ENCODE measurements at places on chromosomes 2 and 18.
A peak's percentile ranks its signal among the peaks of the same experiment; 100 is the strongest.

- no peak for DNase-seq
Observed at GRCh38 chr18:79713341-79713740, 33.7 kb downstream of the CTDP1 start.

- DNase-seq, result no peak
Observed at GRCh38 chr2:165197346-165197745, 6.5 kb downstream of the SCN3A start.

DNA sequence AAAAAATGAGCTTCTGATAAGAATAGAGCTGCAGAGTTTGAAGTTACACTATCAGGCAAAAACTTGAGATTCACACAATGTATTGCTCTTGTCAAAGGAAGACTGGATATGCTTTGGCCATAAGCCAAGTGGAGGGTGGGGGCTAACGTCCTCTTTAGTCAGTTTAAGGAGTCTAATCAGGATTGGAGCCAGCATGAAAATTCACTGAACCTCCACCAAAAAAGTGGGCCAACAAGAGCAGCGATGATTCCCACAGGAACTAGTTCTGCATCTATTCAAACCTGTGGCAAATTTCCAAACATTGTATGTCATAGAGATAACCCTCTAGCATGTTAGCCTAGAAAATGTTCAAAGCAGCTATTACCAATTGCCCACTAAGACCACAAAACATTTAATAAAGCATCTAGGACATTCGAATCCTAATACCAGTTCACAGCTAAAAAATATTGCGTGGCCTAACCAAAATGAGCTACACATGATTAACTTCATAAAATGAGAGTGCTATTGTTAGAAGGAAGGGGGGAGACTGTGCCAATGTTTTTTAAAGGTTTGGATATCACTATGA lies 43.5 kb upstream of the TMEM247 start:
- no peak for DNase-seq

GRCh38 chr2:7950035-7950612 lies 731.7 kb upstream of the ID2 start:
- DNase-seq, result no peak

- no peak for DNase-seq
Observed at GRCh38 chr2:154489266-154489858, 209.1 kb upstream of the KCNJ3 start.

GRCh38 chr2:44635725-44636124 lies 274.0 kb downstream of the CAMKMT start:
- DNase-seq, result no peak

GRCh38 chr18:44954257-44954656 lies 273.6 kb downstream of the SETBP1 start:
- DNase-seq, result no peak

DNA sequence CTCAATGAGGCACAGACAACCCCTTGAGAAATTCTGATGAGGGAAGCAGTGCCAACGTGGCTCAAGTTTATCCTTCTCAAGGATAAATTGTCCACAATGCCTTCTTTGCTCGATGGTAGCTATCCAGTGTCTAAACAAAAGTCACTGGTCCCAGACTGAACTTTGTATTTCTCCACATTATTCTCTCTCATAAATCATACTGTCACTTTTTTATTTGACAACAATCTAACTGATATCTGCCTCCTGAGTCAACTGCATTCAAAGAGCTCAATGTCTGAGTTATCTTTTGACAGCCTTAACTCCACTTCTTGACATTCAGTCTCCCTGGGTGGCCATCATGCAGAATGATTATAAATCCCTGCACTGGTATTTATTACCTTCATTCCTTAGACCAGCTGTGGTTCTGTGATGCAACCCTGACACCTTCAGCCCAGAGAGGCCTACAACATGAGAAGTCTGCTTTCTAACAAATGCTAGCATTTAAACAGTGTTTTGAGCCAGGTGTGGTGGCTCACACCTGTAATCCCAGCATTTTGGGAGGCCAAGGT lies 38.2 kb downstream of the IMMT start:
- no peak for DNase-seq

- DNase-seq, result no peak
Observed at GRCh38 chr18:64332835-64333234, 183.9 kb upstream of the LINC00305 start.

DNA sequence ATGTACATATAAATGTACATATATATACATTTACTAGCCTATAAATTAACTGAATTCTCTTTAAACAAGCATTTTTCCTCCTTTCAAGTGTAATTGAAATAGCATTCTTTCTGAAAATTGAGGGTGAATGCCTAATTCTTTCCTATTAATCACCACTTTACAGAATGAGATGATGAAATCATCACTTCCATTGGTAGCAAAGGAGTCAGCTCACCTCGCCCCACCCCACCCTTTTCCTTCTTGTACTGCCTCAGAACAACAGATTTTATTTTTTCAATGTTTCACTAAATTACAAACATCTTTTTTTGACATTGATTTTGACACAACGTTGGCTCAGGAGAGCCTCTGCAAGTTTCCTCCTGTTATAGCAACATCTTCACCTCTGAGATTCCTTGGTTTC lies 181.9 kb upstream of the CDH7 start:
- DNase-seq, result no peak

GRCh38 chr2:157489983-157490382 lies 46.1 kb upstream of the CYTIP start:
- DNase-seq, result no peak

GRCh38 chr2:152558158-152558984 lies 158.9 kb downstream of the PRPF40A start:
- peak; percentile 92 for DNase-seq

DNA sequence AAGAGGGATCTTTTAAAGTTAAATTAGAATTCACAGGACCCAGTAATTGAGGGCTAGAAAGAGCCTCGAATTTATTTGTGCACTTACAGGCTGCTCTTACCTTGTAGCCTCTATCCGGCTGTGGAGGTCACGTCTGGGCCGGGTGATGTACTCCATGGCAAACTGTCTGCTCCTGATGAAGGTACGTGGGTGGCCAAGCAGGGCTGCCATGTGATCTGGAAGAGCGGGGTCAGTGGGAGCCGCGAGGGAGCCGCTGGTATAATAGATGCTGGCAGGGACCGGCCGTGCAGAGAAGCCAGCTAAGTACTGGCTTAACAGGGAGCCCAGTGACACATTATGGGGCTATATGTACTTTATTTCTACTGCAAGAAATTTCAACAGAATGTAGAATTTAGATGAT lies 59.2 kb downstream of the ADI1 start:
- DNase-seq, result no peak

- DNase-seq, result peak; percentile 56
Observed at GRCh38 chr18:25247725-25248124, 104.2 kb downstream of the ZNF521 start.

GRCh38 chr2:64975232-64975821 lies 13.9 kb upstream of the SLC1A4 start:
- no peak for DNase-seq

- no peak for DNase-seq
Observed at GRCh38 chr2:10305254-10305635, 2.5 kb downstream of the HPCAL1 start.

DNA sequence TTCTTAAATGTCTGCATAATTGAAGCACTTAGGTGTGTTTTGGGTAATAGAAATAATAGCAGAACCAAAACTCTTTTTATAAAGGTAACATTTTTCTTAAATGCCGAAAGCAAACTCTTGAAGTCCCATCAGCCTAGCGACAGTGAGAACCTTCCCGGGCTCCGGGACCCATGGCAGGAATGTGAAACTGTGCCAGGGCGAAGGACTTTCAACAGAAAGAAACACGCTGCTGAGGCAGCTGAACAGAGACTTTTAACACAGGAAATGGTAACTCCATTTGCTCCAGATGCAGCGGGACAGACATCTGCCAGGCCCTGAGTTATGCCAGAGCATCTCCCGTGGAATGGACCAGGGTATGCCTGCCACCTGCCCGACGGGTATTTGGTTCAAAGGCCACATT lies 34.3 kb downstream of the SALL3 start:
- DNase-seq, result no peak

DNA sequence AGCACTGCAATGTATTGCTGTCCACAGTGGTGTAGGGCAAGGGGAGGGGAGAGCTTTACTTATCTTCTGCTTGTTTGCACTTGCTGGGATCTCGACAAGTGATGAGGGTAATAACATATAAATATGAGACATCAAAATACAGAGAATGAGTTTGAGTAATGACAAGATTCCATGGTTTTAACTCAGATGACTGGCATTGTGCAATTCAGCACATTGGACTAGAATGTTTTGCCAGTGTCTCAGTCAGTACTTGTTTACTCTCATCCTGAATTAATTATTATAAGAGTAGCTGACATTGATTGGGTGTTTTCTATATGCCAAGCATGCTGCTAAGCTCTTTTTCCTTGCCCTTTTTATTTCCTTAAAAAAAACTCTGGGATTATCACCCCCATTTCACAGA lies 306.7 kb upstream of the MMADHC start:
- no peak for DNase-seq

GRCh38 chr2:21452263-21452662 lies 328.5 kb downstream of the TDRD15 start:
- no peak for DNase-seq

DNA sequence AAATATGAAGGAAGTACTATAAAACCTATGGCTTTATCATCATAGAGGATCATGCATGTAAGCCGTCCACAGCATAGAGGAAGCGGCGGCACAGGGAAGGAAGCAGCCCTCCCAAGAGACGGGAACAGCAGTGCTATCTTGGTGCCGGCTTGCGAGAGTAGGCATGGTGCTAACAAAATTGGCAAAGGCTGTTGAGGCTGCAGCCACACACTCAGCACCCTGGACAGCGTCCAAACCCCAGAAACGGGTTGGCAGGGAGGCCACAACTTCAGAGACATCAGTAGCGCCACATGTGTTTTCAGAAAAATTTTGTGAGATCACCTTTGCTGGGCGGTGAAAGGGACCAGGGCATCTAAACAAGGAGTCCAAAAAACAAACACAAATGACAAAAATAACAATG lies 37.7 kb downstream of the NETO1 start:
- no peak for DNase-seq

DNA sequence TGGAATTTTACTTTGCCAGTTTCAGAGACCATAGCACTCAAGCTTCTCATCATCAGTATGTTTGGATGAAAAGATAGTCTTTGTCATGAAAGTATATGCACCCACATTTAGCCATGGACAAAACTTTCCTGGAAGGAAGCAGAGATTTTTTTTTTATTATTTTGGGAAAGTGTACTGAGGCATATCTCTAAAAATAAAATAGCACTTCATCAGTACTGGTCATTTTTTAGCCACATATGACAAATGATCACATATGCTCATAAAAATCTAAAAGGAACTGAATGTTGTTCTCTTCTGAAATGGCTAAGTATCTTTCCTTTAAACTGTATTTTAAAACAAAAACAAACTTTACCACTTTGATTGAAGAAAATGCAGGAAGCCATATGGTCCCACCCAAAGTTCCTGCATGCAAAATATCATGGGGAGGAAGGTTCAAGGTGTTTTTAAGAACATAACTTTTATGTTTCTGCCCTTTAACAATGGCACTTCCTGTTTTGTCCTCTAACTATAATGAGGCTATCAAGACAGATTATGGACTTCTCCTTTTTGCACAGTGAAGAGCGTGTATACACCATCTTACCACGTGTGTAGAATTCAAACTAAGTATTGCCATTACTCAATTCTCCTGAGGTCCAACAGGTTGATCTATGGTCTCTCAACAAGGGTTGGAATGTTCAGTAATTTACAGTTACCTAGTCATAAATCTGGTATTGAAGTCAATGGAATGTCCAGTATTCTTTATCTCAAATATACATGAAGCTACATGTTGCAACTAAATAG lies 77.1 kb upstream of the SLC39A10 start:
- DNase-seq, result no peak

DNA sequence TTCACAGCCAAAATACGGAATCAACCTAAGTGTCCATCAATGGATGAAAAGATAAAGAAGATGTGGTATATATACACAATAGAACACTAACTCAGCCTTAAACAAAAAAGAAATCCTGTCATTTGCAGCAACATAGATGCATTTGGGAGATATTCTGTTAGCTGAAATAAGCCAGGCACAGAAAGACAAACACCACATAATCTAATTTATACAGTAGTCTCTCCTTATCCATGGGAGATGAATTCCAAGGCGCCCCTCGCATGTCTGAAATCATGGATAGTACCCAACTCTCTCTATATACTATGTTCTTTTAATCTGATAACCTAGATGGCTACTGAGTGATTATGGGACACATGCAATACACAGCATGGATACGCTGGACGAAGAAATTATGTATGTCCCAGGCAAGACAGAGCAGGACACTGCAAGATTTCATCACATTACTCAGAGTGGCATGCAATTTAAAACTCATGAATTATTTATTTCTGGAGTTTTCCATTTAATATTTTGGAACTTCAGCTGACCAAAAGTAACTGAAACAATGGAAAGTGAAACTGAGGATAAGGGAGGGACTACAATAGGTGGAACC lies 39.5 kb downstream of the ORC4 start:
- DNase-seq, result no peak

GRCh38 chr18:73646196-73646595 lies 501.4 kb downstream of the FBXO15 start:
- no peak for DNase-seq

- DNase-seq, result no peak
Observed at GRCh38 chr2:220147161-220148038, 520.0 kb downstream of the SLC4A3 start.

- no peak for DNase-seq
Observed at GRCh38 chr18:23661735-23662308, 889 bp downstream of the ANKRD29 start.

DNA sequence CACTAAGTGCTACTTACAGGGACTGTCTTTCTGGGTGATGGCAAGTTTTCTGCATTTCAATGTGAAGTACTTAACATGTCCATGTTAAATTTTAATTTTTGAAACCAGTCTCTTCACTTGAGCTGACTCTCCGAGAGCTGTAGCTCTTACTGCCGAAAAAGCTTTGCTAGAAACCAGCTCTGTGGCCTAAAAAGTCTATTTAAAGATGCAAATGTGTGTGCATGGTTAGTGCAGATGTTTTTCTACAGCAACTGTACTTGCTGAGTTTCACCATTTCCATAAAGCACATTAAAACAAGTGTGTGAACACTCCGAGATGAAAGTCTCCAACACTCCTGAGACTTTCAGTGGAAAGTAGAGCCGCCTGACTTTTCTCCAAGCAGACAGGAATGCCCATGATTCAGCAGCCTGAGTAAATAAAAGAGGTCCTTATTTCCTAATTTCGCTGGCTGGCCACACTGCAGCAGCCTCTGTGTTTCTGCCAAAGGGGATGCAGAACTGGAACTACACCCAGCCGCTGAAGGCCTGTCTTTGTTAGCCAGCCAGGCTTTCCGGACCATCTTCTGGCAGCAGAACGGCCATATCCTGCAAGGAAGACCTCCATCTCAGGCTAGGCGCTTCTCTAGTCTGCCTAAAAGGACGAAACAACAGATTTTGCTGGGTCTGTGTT lies 121.2 kb downstream of the ZNF521 start:
- DNase-seq, result peak; percentile 73

DNA sequence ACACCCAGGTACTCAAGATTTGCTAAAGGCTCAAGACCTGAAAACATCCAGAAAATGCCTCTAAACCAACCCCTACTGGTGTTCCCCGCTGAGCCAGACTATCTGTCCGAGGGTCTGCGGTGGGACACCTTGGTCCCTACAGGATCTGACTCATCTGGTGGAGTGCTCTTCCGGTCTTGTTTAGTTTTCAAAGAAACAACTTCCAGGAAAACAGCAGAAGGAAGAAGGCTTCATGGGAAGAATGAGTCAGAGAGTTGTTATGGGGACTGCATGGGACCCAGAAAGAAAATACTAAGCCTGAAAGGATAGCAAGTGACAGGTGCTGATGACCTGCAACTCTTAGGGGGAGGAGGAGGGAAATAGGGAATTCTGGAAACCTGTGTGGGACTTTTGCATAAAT lies 41.3 kb downstream of the ZFP36L2 start:
- DNase-seq, result no peak
